Stimulated activated CD8-positive, alpha-beta memory T cell treated with anti-CD3 and anti-CD28 coated beads, Interleukin-2, amount 100 ng/mL, for 48 hours (primary cell): ENCODE measurements at places on chromosomes 11 and 22.

GRCh38 chr11:35029979-35030682, 108.8 kb upstream of the CD44 start:
- DNase-seq, result no peak

- DNase-seq, result no peak
These were observed 394.0 kb downstream of the MIAT start for GRCh38 chr22:27051407-27051806.

DNA sequence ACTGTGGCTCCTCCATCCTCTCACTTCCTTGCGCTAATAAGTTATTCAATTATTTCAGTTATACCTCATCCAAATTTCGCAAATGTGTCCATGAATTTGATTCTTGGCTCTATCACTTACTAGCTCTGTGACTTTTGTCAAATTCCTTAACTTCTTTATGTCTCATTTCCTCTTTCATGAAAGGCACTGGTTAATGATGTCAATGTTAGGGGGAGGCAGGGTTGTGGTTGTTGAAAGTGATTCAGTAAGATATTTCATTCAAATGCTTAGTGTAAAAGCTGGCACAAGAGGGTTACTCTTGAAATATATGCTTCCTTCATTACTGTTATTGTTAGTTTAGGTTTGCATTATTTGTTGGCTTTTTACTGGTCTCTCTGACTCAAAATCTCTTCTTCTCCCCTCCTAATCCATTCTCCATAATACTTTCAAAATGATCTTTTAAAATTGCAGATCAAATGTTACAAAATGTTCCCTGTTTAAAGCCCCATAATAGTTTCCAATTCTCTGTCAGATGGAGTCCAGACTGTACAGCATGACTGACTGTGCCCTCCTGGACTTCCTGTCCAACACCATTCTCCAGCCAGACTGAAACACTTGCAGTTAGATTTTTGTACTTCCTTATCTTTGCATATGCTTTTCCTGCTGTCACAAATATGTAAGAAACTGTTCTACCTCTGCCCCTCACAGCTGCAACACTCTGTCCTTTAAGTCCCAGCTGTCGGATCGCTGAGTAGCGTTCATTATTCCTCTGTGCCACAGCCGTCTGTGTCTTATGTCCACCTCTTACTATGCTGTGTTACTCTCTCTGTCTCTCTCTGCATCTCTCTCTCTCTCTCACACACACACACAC, 510.6 kb upstream of the RAG2 start:
- DNase-seq, result no peak

DNA sequence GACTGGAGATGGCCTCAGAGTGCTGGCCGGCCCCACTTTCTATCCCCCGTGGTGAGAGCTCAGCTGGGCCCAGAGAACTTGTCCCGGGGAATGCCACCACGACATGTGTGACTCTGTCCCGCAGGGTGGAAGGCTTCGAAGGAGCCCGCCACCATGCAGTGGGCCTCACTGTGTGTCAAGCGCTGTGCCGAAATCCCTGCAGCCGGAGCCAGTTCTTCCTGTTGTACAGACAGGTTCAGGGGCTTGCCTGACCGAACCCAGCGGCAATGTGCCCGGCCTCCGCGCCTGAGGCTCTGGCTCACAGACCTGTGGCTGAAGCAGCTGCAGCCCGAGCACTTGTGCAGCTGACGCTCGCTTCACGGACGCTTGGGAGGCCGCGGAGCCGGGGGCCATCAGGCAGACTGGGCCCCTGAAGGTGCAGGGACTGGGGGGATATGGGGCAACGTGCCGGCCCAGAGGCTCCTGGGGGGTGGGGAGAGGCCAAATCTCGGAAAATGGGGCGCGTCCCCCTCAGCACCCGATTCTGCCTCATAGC, 650 bp downstream of the PPM1F start:
- DNase-seq, result no peak

DNA sequence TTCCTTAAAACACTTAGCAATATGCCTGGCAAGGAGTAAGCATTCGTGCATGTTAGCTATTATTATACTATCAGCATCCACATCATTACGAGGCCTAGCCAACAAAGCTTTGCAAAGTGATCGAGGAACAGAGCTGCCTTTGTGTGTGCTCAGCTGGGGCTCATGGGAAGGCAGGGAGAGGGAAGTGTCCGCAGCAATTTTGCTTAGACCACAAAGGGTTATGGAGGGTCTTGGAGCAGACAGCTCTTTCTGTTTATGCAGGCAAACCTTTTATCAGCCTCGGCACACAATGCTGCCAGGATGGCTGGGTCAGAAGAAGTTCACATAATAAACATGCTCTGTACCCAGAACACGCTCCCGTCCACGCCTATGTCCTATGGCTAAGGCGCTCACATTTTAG, 10.9 kb upstream of the DKK3 start:
- no peak for DNase-seq

DNA sequence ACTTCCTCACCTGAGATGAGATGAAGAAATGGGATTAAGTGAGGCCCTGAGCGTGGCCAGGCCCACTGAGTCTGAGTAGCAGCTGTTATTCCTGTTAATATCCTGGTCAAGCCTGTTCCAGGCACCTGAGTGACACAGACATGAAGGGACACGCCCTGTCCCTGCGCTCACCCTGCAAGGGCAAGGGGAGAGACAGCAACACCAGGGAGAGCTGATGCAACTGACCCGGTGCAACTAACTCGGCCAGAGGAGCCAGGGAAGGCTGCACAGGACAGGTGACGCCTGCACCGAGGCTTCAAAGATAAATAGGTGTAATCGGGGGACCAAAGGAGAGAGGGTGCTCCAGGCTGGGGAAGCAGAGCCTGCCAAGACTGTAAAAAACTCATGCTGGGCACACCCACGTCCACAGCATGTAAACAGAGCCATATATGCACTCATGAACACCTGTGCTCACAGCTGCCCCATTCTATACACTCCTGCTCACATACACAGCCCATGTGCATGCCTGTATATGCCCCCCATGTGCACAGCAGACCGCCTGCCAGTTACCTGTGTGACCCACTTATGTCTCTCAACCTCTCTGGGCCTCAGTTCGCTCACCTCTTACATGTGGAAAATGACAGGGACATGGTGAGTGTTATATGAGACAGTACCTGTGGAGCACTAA, 22.8 kb upstream of the GCAT start:
- DNase-seq, result no peak

GRCh38 chr11:118128721-118129470, 23.7 kb downstream of the SCN4B start:
- no peak for DNase-seq

GRCh38 chr11:102604875-102605274, 20.3 kb downstream of the MMP20 start:
- DNase-seq, result no peak

DNA sequence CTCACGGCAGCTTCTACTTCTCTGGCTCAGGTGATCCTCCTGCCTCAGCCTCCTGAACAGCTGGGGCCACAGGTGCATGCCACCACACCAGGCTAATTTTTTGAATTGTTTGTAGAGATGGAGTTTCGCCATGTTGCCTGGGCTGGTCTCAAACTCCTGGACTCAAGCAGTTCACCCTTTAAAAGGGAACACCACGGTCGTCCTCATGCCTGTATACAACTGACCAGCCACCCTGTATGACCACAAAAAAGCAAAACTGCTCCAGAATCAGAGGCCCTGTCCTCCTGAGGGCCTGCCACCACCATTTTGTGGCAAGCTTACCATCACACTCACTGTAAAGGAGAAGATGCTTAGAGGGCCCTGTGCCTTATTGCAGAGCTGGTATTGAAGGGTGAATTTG, 2.2 kb downstream of the GLB1L3 start:
- DNase-seq, result no peak

GRCh38 chr22:39946126-39946502, 14.1 kb upstream of the TMA7B start:
- no peak for DNase-seq

- DNase-seq, result no peak
These were observed 12.8 kb downstream of the PTPRJ start for GRCh38 chr11:47992959-47993820.

- no peak for DNase-seq
These were observed 35.7 kb upstream of the MUC5AC start for GRCh38 chr11:1121813-1122663.

DNA sequence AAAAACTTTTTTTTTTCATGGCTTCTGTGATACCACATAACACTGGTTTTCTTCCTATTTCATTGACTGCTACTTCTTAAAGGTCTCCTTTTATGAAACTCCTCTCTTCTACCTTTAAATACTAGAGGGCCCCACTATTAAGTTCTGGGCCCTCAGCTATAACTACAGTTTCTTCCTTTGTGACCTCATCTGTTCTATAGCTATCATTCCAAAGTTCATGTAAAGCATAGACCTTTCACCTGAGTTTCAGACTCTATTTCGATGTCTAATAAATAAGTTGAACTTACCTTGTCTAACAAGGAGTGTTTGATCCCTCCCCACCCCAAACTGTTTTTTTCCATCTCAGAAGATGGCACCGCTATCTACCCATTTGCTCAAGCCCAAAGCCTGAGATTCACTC, 35.2 kb downstream of the PAAF1 start:
- DNase-seq, result no peak

GRCh38 chr11:79375818-79376550, 64.8 kb downstream of the TENM4 start:
- no peak for DNase-seq

DNA sequence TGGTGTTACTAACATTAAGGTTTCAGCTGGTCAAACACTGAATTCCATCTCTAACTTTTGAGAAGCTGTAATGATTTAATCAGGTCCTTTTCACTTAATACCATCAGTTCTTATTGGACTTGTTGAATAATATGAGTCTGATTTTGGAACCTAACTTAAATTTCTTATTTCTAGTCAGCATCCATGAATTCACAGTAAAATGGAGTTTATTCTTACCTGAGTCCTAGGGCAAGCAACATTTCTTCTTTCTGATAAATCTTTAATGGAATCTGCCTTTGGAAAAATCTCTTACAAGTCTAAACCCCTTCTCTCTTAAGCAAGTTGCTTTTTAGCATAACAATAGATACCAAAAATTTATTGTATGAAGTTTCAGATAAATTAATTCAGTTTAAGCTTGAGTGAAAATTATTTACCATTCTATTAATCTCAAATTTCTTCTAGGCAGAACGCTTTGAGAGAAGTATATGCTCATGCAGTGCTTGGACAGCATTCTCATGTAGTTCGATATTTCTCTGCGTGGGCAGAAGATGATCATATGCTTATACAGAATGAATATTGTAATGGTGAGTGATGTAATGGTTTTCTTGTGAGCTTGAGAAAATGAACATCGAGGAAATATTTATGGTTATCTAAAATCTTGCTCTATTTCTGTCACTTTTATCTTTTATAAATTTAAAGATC, 3.4 kb downstream of the WEE1 start:
- DNase-seq, result no peak

GRCh38 chr11:70247710-70248072, 22.8 kb upstream of the PPFIA1 start:
- no peak for DNase-seq

GRCh38 chr22:18154821-18155390, 4.9 kb downstream of the USP18 start:
- no peak for DNase-seq

- DNase-seq, result peak; percentile 36
These were observed 74.5 kb upstream of the LMO1 start for GRCh38 chr11:8338138-8338537.
